ENCODE measurements at places on chromosomes 6 and 20.

GRCh38 chr6:168091381-168092264, 12.6 kb upstream of the FRMD1 start:
- DNase-seq: no peak

DNA sequence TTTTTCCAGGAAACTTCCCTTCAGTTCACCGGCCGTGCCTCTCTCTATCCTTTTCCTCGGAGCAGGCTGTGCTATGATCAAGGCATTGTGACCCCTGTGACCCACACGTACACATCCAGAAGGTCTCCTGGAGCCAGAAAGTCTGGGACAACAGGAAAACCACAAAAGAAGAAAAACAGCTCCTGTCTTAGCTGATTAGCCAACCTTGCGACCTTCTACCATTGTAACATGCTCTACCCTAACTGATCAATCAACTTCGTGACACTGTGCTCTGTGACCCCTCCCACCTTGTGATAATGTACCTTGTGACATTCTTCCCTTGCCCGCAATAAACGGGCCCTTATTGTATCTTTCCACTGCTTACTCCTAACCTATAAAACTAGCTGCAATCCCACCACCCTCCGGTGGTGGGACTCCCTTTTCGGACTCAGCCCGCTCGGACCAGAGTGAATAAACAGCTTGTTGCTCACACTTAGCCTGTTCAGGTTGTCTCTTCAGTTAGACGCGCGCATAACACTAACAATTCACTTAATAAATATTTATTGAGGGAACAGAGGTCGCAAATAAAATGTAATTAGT, 24.2 kb downstream of the ZNF311 start:
- DNase-seq: peak; percentile 79

- DNase-seq: peak; percentile 42
Observed at GRCh38 chr6:128491610-128492206, 28.7 kb downstream of the PTPRK start.

- DNase-seq: no peak
Observed at GRCh38 chr20:56460459-56460858, 8.0 kb upstream of the RTF2 start.

DNA sequence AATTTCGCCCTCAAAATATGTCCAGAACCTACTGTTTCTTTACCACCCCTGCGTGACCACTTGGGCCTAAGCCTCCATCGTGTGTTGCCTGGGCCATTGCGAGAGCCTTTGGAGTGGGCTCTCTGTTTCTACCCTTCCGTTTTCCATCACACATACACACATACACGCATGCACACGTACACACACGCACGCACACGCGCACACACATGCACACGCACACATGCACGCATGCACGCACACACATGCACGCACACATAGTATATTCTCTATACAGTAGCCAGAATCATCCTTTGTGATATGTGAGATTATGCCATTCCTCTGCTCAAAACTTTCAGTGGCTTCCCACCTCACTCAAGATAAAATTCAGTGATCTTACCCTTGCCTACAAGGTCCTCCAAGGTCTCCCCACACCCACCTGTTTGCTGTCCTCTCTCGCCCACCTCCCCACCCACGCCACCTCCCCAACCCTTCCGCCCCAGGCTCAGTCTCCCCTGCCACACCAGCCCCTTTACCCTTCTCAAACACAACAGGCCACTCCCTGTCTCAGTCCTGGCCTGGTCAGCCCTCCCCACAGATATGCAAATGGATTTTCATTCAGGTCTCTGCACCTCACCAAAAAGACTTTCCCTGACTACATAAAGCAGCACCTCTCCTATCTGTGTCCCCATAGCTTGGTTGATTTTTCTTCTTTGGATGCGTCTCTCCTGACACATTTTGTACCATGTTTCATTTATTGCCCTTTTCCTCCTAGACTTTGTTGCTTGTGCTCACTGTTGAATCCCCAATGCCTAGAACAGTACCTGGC, 559.6 kb downstream of the CD83 start:
- DNase-seq: no peak

DNA sequence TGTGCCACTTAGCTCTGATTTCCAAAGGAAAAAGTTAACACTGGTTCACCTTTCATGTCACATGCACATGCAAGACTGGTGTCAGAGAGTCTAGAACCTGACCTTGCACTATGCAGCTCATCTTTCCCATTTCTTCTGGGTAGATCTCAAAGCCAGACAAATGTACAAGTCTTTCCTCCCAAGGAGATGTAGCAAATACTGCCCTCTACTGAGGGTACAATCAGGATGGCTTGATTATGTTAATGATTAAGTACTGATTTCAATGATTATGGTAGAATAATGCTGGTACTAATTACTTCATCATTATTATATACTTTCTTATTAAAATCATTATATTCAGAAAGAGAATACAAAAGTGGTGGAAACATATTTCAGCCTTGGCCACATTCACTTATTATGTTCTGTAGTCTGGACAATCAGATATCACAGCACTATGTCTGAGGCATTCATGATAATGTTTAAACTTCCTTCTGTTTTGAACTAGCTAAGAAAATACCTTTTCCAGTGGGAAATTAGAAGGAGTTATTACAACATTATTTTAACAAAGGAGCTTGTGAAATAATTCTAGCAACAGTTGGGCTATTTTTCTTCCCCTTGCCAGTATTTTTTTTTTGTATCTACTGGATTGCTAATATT, 68.5 kb upstream of the FOXO3 start:
- peak; percentile 28 for DNase-seq

DNA sequence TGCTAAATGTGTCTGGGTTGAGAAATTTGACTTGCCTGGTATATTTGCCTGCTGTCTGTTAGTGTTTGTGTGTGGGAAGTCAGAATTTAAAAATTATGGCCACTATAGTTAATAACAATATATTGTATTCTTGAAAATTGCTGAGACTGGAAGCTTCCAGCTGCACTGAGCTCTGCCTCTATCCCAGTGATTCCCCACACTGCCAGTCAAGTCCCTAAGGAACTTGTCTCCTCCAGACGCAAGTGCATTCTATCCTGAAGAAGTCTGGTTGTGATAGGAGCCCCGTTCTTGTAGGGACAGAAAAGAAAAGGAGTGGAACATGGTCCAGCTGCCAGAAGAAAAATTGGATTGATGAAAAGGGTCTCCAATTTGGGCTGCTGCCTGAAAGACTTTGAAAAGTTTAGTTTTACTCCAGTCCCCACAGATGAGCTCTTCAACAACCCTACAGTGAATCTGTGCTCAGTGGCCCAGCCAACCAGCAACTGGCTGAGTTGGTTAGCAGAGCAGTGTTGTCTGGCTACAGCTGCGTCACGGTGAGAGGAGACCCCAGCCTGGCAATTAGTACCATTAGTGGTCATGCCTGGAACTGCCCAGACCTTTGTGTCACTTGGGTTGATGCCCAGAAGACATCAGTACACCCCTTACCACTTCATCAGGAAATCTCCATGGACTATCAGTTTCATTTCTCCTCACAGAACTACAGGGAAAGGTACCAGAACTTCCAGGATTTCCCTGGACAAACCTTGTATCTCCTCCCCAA, 183.1 kb upstream of the MCHR2 start:
- no peak for DNase-seq

GRCh38 chr6:32970413-32971241, 2.2 kb downstream of the BRD2 start:
- peak; percentile 76 for DNase-seq

DNA sequence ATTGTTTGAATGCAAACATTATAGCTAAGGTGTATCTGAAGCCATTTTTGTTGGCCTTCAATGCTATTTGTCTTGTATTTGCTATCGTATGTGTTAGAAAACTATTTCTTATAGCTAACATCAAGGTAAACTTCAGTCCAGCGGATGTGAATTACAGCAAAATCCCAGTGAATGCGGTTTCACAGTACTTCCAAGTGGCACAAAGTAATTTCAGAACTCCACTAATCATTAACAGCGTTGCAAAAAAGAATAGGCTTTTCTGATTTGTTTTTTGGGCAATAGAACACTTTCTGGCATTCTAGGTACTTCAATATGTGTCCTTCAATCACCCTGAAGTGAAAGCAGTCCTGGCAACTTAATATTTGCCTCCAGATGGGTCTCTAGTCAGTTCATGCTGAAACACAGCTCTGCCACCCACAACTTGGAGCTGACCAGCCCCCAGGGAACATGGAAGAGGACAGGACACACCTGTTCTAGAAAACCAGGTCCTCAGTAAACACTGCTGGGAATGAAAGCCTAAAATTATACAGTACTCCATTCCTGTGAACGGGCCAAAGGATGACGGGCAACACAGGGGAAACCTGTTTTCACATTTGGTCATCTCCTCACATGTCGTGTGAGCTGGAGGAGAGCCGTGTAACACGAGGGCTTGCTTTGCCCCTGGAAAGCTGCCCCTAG, 9.7 kb upstream of the MRPS10 start:
- no peak for DNase-seq

- DNase-seq: no peak
Observed at GRCh38 chr6:126335210-126335609, 4.7 kb upstream of the CENPW start.

DNA sequence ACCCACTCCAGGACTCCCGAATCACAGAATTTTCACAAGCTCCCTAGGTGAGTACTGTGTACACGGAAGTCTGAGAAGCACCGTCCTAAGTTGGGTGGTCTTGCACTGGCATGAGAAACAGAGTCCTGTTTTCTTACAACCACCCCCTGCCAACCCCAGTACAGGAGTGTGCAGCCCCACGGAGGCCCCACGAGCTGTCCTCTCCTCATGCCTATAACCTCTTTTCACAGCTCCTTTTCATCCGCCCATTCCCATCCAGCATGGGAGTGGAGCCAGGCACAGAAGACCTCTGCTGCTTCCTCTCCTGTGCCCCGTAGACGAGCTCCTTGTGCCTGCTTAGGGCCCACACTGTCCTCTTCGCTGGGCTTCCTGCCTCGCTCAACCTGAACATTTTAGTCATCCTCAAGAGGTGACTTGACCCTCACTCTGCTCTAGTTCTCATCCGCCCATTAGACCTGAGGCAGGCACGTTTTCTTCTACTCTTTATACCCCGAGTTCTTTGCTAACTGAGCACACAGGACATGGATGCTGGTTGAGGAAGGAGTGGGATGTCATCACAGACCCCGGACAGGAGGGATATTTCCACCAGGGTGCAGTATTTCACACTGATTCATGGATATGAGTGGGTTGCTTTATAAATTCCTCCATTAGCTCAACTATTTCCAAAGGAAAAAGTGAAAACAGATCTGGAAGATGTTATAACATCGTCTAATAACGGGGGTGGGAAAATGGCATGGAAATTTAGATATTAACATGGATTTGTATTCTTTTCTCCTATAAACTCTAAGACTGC, 160.5 kb downstream of the TTLL2 start:
- no peak for DNase-seq

- no peak for DNase-seq
Observed at GRCh38 chr20:1994627-1995026, 769 bp upstream of the PDYN start.

DNA sequence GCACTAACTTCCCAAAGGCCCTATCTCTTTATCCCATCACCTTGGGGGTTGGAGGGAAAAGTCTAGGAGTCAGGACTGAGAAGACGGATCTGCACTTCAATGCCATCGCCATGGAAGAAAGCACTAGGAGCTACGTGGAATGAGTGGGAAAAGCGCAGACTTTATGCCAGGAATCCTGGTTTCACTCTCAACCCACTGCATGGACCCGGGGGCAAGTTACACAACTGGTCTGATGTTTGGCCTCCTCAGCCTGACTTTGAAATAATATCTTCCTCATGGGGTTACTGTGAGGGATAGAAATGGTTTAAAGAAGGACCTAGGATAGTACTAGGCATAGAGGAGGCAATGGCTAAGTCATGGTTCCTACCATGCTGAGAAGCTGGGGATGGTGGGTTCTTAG, 13.5 kb upstream of the PSMG4 start:
- DNase-seq: no peak

All from RCC 7860 (cell line).